Esophagus muscularis mucosa (tissue), 4 donors: ENCODE measurements at places on chromosomes 2 and 18.
A peak's percentile ranks its signal among the peaks of the same experiment; 100 is the strongest.

DNA sequence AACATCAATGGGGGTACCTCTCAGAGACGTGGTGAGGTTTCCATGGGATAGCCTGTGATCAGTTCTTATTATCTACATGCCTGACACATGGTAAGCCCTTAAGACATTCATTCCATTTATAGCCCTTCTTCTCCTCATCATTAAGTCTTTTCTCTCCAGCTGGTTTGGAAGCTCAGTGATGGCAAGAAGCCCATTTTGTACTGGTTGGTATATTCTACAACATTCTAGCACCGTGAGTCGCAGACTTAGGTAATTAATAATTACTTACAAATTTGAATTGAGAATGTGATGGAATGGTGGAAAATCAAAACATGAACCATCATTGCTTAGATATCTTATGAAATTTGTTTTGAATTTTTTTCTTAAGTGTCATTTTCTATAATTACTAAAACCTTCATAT lies 472.6 kb downstream of the DLGAP1 start:
- DNase-seq: no peak

- DNase-seq: peak; percentile 37
Observed at GRCh38 chr2:99706735-99707134, 216.9 kb upstream of the REV1 start.

DNA sequence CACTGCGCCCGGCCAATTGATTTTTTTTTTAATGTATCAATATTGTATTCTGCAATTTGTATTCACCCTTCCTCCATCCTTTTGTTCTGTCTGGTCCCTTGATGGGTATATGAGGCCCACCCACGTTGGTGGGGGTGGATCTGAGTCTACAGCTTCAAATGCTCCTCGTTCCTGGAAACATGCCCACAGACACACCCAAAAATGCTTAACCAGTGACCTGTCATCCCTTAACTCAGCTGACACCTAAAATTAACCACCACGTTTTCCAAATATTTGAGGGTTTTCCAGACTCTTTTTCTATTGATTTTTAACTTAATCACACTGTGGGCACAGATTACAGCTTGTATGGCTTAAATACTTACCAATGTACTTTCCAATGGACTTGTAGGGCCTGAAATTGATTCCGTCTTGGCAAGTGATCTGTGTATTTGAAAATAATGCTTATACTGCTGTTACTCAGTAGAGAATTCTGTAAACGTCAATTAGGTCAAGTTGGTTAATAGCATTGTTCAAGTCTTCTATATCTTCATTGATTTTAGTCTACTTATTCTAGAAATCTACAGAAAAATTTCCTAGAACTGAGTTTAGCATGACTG lies 34.4 kb upstream of the CYP27C1 start:
- no peak for DNase-seq

DNA sequence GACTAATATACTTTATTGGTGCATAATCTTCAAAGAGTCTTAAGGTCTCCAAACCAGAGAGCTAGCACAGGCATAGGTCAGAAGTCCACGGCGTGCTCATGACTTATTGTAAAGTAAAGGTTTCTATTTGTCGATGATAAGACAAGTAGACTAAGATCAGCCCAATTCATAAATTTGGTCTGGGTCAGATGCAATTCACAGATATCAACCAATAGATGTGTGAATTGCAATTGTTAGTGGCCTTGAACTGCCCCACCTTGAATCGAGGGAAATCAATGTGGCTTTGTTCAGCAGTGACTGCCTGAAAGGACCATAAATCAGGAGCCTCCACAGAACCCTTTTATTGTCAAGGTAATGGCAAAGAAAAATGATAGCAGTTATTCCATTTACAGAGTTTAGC lies 39.1 kb upstream of the CPS1 start:
- no peak for DNase-seq

- peak; percentile 50 for DNase-seq
Observed at GRCh38 chr2:98804736-98805135, 73.8 kb upstream of the MGAT4A start.

DNA sequence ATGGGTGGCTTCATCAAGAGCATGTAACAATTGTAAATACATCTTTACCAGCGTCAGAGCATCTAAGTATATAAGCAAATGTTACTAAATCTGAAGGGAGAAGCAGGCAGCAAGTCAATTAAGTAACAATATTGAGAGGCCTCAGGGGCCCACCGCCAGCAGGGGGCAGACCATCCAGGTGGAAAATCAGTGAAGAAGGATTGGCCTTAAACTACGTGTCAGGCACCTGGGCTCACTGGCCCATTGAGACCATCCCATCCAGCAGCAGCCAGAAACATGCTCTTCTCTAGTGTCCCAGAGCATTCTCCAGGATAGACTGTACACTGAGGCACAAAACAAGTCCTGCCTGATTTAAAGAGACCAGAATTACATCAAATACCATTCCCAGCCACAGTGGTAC lies 96.2 kb upstream of the SNTG2 start:
- DNase-seq: no peak

DNA sequence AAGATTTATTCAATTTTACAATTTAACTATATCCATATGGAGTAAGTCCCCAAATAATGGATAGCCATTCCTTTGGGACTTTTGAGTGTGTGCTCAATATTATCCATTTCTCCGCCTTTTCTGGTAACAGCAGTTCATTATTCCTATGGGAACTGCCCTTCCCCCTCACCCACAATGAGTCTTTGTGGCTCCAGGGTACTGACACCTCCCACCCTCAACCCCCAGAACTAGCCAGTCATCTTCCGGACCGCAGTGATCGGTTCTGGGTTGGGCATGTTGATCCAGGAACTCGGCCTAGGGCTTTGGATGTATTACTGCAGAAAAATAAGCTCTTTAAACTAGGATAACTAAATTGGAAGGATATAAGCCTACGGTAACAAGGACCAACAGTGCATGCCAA lies 45.4 kb upstream of the CCDC150 start:
- no peak for DNase-seq

- DNase-seq: no peak
Observed at GRCh38 chr2:74036010-74036409, 51.3 kb downstream of the TET3 start.

DNA sequence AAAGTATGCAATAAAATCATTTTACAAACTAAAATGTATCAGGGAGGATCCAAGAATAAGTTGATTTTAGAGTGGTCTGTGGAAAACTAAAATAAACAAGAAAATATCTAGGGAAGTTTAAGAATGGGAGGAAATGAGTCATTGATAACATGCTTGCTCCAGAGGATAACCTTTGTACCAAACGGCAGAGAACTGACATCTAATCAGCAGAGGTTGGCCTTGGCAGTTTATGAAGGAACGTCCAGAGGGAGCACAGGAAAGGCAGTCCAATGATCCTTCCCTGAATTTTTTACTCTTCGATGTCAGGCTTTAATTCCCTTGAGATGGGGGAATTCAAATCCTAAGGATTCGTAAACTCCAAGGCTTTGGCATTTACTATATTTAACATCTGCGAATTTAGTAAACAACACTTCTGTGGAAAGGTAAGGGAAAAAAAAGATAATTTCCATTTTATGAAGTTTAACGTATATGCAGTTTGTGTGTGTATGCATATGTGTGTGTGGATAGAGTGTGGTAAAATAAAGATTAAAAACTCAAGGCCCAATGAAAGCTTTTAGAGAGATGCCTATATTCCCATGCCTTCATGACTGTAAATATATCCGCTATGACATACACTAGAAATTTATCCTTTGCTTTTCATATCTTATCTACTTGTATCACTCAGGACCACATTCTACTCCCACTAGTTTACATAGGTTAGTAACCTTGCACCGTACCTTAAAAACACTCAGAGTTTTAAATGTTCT lies 8.7 kb upstream of the INPP1 start:
- no peak for DNase-seq
